ENCODE measurements at places on chromosomes 3 and 15. TPM values are rescaled to one million over a fixed set of nuclear protein-coding genes. Genes with fewer than 3 reads are reported as not detected.

Gene GLT8D1
- total RNA-seq: 129 TPM

Gene MUC20
- 0.22 TPM for total RNA-seq

Gene SOX14
- not detected for total RNA-seq

Gene GPR176
- total RNA-seq: 135 TPM

Gene CCDC39
- total RNA-seq: 0.12 TPM

Gene MAGEL2
- total RNA-seq: under 0.01 TPM

Gene RHCG
- not detected for total RNA-seq

Gene SNURF
- 3.8 TPM for total RNA-seq

Gene CHL1
- under 0.01 TPM for total RNA-seq

Gene HRG
- total RNA-seq: not detected

Gene MORC1
- not detected for total RNA-seq

Gene CCR8
- not detected for total RNA-seq

Data from uterine smooth muscle cell (primary cell).